ENCODE measurements at places on chromosomes 12 and 14. TPM values are rescaled to one million over a fixed set of nuclear protein-coding genes. Genes with fewer than 3 reads are reported as not detected.

Gene BCAT1
- polyA plus RNA-seq = 20.5 TPM

Gene SFSWAP
- 34.7 TPM for polyA plus RNA-seq

Gene CLEC7A
- 18.4 TPM for polyA plus RNA-seq

Gene GALNT8
- 0.09 TPM for polyA plus RNA-seq

Gene KRT80
- 9.9 TPM for polyA plus RNA-seq

Gene DAO
- polyA plus RNA-seq = 0.08 TPM

Gene KCNC2
- not detected for polyA plus RNA-seq

Gene C14orf39
- polyA plus RNA-seq = 0.08 TPM

All from lung (tissue), 17 donors.